ENCODE measurements at places on chromosomes 1 and 21.

DNA sequence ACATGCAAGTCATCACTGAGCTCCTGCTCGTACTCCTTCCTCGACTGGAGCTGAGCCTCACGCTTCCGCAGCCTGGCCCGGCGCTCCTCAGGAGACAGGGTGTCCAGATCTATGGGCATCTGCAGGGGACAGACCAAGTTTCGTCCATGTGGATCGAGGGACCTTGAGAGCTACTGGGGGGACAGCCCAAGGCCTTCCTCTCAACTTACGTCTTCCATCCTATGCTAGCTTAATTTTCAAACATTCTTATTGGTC lies 2.4 kb downstream of the MRPL55 start:
- no peak for DNase-seq

- no peak for DNase-seq
Measured at GRCh38 chr1:111417755-111418154, 9.8 kb downstream of the OVGP1 start.

- peak; percentile 95 for DNase-seq
Measured at GRCh38 chr1:26278724-26279455, 996 bp upstream of the SH3BGRL3 start.

DNA sequence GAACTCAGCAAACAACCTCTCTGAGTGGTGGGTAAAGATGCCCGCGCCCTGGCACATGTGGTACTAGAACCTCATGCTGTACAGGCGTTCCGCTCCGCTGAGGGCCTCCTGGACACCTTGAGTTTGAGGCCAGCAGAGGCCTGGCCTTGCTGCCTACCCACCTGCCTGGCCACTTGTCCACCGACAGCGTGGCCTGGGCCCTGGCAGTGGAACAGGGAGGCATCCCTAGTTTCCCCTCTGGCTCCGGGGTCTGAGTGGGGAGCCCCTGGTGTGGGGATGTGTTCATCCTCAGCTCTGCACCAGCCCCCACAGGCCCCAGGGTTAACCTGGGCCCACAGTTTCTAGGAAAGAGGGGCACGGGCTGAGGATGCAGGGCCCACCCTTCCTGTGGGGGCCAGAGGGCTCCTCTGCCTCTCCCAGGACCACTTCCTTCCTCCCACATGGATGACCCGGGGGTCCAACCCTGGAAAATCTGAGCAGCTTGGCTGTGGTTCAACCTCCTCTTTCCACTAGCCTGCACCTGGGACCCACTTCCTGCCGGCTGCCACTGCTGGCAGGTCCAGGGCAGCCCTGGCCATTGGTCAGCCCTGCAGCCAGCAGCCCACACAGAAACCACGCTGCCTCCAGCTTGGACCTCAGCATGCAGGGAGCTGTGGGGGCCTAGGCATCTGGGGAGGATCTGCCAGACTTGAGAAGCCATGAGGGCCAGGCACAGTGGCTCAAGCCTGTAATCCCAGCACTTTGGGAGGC lies 53.3 kb upstream of the COL18A1 start:
- DNase-seq = no peak

DNA sequence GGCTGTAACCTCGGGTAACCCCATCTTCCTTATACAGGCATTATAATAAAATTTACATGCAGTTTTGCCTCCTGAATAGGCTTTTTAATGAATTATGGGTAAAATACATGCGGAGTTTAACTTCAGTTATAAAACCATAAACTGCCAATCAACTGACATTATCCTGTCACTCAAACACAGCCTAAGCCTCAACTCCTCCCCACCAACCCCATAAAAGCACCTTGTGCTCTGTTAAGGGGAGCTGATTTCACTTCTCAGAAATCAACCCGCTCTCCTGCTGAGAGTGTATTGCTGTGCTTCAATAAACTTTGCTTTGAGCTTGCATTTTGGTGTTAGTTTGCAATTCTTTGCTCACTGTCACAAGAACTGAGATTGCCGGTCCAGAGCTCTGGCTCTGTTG lies 1812.2 kb downstream of the BRINP3 start:
- DNase-seq = no peak

DNA sequence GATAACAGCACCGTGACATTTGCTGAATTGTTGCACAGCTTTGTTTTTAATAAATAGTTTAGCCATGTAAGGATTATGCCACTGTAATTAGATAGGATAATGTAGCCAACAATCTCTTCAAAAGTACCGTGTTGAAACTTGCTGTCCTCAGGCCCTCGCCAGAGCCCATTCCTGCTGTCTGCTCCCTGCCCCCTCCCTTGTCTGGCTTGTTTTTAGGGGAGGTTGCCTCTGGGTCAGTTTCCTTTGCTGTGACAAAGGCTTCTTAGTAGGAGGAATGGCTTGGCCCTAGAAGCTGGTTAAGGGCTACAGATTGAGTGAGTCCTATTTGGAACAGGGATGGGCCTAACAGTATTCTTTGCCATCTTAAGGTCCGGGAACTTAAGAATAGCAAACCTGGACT lies 107.9 kb downstream of the LMO4 start:
- no peak for DNase-seq

DNA sequence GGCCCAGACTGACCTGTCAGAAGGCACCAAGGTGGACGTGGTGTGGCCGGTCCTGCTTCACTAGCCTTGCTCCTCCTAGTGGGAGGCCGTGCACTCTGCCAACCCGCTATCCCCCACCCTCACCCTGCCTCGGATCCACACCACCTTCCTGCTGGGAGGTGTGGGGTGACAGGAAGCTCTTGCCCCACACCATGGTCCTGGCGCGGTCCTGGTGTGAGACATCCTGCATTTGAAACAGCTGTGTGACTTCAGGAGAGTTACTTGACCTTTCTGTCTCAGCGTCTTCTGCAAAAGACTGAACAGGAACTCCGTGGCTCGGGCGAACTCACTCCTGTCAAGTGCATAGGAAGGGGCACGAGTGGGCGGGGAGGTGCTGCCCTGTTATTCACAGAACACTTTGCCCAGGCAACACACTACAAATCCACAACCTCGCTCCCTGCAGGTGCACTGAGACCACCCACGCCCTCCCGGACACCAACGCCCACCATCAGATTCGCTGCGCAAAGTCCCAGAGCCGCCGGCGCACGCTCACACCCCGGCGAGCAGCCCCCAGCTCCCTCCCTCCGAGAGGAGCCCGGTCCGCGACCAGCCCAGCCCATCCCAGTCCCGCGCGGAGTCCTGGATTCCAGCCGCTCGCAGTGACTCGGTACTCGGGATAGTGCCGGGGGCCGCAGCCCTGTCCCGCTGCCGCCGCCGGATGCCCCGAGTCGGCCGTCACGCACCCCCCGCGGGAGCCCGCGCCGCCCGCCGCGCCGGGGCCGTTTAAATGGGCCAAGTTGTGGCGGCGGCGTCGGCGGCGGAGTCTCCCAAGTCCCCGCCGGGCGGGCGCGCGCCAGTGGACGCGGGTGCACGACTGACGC lies at the start of gene SAMD11:
SAMD11 (plus strand) TSS at position 793 of the 860 bp plus-strand sequence. CDS start 509 bp downstream, outside the sequence.
- peak; percentile 80 for DNase-seq

GRCh38 chr1:26287033-26287711 lies 7.3 kb downstream of the SH3BGRL3 start:
- DNase-seq = peak; percentile 73

DNA sequence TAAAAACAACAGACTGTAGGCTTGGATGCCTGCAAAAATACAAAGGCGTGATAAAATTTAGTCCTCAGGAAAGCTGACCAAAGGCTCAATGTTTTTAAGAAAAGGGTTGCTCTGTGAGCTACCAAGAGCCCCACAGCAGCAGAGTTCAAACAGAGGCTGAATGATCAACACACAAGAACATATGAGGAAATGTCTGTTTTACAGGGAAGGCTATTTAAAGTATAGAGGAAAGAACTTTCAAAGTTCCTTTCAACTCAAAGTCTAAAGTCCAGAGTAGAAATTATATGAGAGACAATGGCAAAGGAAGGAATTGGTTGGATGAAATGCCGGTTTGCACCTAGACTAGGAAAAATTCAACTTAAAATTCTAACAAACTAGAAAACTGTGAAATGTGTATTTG lies 8.6 kb downstream of the CLSTN1 start:
- no peak for DNase-seq

DNA sequence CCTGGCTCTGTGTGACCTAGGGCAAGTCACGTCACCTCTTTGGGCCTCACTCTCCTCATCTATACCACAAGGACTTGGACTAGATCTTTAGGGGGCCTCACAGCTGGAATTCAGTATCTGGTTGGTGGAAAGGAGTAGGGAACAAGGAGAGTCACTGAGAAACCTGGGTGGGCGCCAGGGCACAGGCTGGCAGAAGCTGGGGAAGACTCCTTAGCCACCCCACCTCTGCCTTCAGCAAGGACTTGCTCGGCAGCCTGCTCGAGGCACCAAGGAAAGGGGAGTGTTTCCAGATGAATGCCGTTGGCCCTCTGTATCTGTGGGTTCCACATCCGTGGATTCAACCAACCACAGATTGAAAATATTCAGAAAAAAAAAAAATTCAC lies 1.2 kb upstream of the OPTC start:
- DNase-seq = no peak

DNA sequence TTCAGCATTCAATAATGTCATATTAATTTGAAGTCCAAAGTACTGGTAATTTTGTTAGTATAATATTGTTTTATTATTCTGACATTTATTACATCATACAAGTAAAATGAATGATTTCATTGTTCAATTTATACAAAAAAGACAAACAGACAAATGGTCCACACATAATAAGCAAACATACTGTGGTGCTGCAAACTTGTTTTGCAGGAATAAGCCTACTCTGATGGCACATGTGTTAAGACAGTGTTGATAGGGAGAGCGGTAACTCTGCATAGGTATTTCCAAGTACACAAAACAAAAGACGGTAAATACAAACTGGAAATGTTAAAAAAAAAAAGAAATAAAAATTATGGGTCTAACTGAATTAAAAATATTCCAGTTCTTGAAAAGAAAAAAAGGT lies 59.7 kb upstream of the DPYD start:
- no peak for DNase-seq

GRCh38 chr1:27862671-27863537 lies 9.4 kb upstream of the THEMIS2 start:
- peak; percentile 98 for DNase-seq

- peak; percentile 18 for DNase-seq
Measured at GRCh38 chr1:151058692-151059091, 730 bp downstream of the CDC42SE1 start.

DNA sequence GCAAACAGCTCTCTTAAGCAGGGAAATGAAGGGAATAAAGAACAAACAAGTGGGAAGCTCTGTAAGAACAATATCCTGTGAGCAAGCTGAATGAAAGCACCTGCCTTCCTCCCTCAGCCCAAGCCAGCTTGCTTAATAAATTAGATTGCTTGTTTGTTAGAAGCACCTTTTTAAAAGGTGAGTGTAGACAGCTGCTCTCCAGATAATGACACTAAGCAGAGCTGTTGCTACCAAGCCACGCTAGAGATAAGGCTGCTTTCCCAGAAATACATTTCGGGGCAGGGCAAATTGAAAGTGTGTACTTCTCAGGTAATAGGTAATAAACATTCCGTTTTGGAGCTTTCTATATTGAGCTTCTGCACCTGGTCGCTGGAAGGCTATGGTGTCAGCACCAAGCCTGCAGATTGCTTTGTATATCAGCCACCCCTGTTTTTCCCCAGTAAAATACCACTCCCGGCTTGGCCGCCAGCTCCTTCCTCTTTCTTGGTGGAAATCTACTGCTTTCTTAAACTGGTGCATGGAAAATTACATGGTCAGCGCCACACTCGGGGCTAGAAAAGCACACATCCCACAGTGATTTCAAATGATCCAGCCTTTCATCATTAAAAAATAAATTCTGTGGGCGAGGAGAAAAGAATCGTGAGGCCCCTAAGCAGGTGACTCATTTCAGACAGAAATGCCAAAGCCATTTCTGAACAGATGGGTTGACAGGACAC lies 151.3 kb downstream of the ETS2 start:
- peak; percentile 83 for DNase-seq

DNA sequence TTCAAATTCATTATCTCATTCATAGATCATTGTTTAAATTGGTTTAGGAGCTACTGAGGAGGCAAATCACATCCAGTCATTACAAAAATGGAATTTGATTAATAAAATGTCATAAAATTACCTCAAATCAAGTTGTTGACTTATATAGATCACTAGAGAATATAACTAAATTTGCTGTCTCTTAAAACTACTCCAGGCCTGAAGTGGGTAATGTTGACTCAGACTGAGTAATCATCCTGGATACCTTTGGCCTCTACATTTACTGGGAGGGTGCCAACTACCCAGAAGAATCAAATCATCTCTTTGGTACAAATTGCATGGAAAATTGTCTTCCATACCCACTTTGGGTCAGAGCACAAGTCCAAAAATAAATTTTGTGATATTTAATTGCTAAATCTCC lies 191.2 kb upstream of the GREM2 start:
- no peak for DNase-seq

DNA sequence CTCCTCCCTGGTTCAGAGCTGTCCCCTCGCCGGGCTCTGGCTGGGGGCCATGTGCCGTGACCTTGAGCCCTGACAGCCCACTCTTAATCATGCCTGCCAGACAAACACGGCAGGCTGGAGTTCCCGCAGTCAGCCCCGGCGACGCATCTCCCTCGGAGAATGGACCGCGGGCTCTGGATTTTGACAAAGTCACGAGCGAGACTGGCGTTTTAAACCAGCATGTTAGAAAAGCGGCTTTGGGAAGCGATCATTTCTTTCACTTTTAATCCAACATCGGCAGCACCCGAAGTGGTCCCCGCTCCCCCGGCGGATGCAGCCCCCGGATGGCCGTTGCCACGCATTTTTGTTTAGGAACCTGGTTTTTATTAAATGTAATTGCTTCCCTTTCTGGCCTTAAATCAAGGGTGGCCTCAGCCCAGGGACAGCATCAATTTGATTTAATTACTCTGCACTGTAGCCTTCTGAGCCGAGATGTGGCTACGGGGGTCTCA lies 70.9 kb downstream of the PRDM16 start:
- no peak for DNase-seq

GRCh38 chr1:232951180-232951579 lies 769 bp downstream of the NTPCR start:
- DNase-seq = no peak

DNA sequence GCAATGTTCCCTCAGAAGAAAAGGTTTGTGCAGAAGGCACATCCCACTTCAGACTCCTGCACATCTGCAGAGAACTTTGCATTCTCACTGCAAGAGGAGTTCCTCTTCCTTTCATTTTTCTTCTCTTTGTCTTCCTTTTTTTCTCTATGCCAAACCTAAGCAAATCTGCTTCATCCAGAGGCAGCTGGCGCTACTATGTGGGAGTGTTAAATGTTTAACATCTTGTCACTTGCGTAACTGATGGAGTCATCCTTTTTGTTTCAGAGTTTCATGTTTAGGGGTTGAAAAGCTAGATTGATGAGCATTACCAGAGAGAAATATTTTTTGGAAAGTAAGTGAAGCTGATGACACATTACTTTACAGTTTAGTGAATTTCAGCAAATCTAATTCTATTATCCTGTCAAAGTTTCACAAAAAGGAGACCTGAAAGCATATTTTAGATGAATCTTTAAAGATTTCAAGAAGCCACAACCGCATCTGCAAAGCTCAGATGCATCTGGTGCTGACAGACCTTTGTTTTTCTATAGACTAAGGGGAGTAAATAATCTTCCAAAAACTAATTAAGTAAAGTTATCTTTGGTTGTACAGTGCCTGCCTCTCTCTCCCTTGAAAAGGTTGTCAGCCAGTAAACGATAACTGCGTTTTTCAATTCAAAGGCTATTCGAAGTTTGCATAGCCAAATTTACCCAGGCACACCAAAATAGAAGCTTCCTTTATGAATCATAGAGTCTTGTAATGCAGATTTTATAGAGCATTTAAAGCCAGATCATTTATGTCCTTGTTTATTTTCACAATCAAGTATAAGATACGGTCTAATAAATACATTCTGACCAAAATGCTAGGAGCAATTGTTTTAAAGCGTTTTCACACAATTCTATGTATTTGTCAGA lies 1.2 kb upstream of the LRRC53 start:
- DNase-seq = no peak

Data from suppressor macrophage treated with lipopolysaccharide for 4 hours (primary cell).